ENCODE measurements at places on chromosomes 2 and 18.
A peak's percentile ranks its signal among the peaks of the same experiment; 100 is the strongest.

- no peak for DNase-seq
Observed at GRCh38 chr2:102355526-102356380, at the start of gene IL18R1. Gene IL18R1, plus strand, starts transcription at chr2:102355796. Its CDS starts 6,865 bp downstream, at chr2:102362661.

- DNase-seq: no peak
Observed at GRCh38 chr18:63119647-63120046, 199.9 kb downstream of the BCL2 start.

- DNase-seq: no peak
Observed at GRCh38 chr18:33924576-33924975, 300.1 kb downstream of the NOL4 start.

DNA sequence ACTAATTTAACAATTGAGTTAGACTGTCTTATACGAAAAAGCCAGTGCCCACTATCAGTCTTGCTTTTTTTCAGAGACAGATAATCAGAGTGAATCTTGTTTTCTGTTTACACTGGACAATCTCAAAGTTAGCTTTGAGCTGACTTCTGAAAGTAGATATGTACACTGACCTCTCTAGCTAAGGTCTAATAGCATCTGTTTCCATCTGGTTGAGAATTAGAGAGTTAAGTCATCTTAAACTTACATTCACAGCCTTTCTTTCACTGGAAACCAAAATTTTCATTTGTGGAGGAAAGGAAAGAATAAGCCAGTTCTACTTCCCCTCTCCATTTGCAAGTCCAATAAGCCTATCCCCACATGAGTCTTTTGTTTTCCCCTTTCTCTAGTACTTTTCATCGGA lies 89.3 kb downstream of the VRK2 start:
- no peak for DNase-seq

- DNase-seq: no peak
Observed at GRCh38 chr2:97914691-97915213, 81.0 kb downstream of the TMEM131 start.

- DNase-seq: no peak
Observed at GRCh38 chr2:204172145-204172600, 235.6 kb downstream of the ICOS start.

- DNase-seq: no peak
Observed at GRCh38 chr2:155310589-155310988, 612.1 kb downstream of the KCNJ3 start.

DNA sequence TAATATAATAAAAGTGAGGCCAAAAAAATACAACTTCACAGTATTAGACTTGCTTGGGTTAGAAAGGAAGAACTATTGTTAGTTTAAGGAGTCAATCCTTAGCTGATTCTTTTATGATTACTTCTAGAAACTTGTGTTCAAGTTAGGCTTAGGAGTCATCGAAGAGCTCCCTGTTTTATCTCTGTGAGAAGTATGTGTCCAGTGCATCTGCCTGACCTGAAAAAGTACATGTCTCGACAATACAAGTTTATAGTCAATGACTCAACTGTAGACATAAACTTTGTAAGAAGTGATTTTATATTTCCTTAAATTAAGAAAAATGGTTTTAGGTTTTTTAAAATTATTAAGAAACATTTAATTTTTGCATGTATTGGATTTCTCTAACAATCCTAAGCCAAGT lies 571.2 kb downstream of the ZEB2 start:
- no peak for DNase-seq

- DNase-seq: no peak
Observed at GRCh38 chr18:58175122-58175785, 131.2 kb downstream of the NEDD4L start.

GRCh38 chr2:217854684-217855420 lies 147.9 kb downstream of the TNS1 start:
- DNase-seq: no peak

- no peak for DNase-seq
Observed at GRCh38 chr18:75132098-75132870, 76.7 kb downstream of the PTGR3 start.

- no peak for DNase-seq
Observed at GRCh38 chr18:596288-596881, 403 bp upstream of the CLUL1 start.

DNA sequence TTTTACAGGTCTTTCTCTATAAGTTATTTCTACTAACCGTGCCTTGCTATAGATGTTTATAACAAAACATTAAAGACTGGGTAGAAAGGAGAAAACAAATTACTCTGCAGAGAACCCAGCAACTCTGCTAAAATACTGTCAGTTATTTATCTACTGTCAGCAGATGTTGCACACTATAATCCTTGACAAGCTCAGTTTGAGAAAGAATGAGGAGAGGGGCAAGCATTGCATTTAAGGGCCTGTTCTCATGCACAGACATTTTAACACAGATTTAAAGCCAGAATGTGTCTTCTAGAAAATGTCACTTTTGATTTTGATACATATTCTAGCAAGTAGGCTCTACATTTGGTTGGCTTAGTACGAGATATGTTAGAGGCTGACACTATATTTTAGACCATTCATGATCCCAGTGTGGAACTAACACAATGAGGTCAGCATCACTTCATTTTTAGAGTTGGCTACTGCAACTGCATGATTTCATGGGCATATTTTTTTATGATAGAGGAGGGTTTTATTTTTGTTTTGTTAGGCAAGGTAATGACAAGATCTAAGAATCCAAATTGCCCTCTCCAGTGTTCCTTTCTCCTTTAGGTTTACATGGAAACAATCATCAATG lies 516.4 kb downstream of the ZEB2 start:
- DNase-seq: no peak

- DNase-seq: no peak
Observed at GRCh38 chr2:215236131-215236530, 75.7 kb upstream of the ATIC start.

- no peak for DNase-seq
Observed at GRCh38 chr18:37554399-37554787, 11.2 kb downstream of the CELF4 start.

DNA sequence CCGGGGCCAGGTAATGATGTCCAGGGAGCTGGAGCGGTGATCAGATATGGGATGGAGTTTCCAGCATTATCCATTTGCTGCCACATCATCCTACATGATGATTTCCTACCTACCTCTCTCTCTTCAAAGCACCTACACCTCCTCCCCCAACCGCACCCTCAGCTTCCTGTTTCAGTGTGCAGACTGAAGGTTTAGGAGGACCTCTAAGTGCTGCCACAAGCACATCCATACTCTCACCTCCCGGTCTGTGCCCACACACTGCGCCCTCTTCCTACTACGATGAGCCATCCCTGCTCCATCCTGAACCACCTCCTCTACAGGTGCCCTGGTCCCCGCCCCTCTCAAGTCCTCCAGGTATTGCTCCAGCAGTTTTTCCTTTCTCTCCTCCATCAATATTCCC lies 123.7 kb downstream of the ALPK2 start:
- DNase-seq: no peak

GRCh38 chr2:147500819-147501395 lies 343.9 kb upstream of the ACVR2A start:
- no peak for DNase-seq

DNA sequence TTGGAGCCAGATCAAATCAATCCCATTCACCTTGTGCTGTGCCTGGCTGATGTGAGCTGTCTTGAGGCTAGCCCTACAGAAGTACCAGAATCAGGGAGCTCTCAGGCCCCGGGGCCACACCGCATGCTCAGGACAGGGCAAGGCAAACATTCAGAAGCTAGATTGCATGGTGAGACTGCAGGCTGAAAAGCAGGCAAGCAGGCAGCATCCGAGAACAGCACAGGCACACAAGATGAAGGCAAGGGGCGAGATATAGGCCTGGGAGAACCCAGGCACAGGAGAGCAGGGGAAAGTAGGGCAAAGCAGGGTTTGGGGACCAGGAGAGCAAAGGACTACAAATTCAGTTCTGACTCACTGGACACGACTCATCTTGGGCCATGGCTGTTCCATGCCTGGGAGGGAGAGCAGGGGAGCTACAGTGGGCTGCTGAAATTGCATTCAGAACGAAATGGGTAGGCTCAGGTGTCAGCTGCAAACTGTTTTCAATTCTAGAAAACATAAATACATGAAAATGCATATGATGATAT lies 59.6 kb downstream of the GALNT14 start:
- DNase-seq: no peak

DNA sequence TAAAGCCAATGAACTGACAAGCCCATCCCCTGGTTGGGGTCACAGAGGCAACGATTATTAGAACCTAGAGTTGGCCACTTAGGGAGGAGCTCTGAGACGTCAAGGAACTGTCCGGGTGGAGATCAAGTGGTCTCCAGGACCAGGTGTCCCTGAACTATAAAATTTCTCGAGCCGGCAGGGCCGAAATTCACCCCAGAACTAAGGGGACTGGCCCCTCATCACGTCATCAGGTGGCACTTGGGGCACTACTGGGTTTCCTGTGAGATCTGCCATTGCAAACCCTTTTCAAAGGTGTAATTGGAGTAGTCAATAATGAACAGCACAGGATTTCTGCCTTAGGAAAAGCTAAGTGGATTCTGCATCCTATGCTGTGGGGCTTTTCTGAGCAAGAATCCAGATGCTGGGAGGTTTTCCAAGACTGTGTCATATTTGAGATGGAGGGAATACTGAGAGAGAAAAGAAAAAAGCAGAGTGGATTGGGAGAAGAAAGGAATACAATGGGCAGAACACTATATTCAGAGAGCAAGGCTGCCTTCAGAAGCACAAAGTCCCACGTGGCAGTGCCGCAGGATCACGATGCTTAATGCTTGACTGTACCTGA lies 113.6 kb downstream of the ALPK2 start:
- no peak for DNase-seq

DNA sequence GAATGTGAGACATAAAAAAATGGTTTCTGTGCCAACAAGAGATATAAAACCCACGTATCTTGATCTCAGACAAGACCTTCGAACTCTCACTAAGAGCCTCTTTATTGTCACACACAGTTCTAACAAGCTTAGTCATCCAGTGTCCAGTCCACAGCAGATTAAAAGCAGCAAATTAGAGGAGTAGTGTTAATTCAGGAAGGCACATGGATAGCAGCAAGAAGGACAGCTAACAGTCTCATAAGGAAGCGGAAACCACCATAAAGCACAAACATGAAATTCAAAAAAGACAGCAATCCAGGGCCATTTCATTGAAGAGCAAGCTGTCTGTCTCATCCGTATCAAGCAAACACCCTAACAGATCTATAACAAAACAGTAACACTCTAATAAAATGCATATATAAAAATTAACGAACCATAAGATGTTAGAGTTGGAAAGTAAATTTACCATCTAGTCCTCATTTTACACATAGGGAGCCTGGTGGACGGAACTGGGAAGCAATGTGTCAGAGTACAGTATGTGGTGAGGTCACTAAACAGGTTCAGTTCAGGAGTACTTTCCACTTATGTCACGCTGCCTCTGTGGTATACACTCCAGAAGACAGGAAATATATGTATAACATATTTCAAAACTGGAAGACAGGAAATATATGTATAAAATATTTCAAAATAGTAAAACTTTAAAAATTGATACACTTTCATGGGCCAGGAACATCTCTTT lies 18.3 kb downstream of the AAK1 start:
- DNase-seq: no peak

- no peak for DNase-seq
Observed at GRCh38 chr2:54999182-54999581, 51.1 kb downstream of the RTN4 start.

DNA sequence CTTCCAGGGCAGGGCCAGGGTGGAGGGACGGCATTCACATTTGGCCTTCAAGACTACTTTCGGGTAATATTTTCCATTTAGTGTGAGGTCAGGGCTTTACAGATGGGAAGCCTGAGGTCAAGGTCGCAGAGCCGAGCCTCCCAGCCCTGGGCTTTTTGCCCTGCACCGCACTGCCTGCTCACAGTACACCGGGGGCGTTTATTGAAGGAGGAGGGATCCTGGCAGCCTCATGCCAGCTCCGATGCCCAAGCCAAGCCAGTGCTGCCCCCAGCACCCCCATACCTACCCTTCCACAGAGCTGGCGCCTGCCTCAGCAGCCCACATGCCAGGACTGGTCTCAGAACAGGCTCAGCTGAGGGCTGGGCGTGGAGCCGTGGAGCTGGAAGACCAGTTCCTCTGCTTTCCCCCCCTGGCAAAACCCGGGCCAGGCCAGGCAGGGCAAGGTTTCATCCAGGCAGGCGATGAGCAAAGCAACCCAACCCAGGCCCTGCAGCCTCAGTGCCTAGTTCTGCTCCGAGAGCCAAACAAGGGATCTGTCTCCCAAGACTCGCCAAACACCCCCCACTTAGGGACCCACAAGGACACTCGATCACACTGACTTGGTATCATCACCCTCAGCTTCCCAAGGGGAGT lies 11.9 kb downstream of the SDC1 start:
- DNase-seq: no peak

- DNase-seq: peak; percentile 17
Observed at GRCh38 chr18:77079954-77080682, 52.5 kb downstream of the MBP start.

DNA sequence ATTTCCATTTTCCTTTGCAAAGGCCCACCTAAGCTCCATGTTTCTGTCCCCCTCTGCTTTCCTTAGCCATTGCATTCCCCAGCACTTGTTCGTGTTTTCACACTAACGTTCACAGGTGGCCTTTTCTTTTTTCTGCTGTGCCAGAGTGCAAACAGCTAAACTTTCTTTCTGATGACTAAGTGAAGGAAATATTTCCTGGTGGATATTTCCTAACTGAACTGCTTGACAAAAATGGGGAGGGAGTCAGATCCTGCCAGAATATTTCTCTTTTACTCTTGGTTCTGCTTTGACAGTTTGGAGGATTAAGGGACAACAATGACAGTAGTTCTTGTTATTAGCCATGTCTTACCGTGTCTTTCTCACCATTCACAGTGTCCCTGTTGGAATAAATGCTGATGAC lies 344.0 kb downstream of the ARHGAP15 start:
- no peak for DNase-seq

DNA sequence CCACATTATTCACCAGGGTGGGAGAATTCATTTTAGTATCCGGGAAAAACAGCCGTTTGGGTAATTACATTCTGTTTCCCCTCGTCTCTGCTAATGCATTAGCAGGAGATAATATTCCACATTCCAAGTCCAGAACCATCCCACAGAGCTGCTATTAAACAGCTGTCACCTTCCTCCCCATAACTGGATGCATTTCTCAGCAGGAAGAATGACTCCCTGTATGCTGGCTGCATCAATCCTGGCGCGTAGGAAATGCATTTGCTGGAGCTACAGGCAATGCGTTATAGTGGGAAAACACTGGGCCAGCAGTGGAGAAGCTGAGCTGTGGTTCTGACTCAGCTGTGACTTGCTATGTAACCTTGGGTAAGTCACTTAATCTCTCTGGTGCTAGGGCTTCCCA lies 246.0 kb downstream of the CLIP4 start:
- no peak for DNase-seq

- DNase-seq: no peak
Observed at GRCh38 chr2:242031481-242032019, 162.0 kb downstream of the RTP5 start.

DNA sequence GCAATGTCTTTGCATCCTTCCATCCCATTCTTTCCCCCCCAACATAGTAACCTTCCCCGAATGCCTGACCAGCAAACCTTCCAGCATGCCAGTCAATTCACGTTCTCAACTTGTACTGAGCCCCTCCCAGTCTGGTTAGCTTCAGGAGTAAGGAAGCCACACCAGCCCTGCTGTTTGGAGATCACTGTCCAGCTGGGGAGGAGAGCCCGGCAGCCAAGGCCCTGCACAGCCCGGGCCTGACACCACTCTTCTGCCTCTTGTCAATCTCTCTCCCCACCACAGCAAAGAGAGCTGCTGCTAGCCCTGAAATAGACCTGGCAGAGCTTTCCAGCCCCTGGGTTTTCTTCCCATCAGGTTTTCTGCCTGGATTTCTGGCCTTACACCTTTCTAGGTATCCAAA lies 185.8 kb upstream of the ID2 start:
- DNase-seq: no peak

Data from esophagus squamous epithelium (tissue), 5 donors.